A172 (cell line): ENCODE measurements at places on chromosomes 5 and 9.
A peak's percentile ranks its signal among the peaks of the same experiment; 100 is the strongest.

DNA sequence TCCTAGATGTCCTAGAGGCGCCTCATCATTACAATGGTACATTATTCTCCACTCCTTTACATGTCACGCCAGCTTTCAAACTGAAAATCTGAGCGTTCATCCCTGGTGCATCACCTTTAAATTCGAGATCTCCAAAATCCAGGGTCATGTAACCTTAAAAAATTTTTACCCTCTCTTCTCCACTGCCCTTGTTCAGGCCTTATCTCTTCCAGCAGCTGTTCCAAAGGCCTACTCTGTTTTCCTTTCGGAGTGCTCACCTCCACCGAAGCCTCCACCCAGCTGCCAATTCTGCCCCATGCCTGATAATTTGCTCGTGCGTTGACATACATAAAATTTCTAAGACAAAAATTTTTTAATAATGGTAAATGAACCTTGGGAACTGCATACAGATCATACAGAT, 950 bp upstream of the MSH3 start:
- DNase-seq, result no peak

GRCh38 chr9:111853450-111853827, 43.2 kb upstream of the UGCG start:
- DNase-seq, result no peak

GRCh38 chr9:115262952-115263351, 145.0 kb upstream of the TNC start:
- peak; percentile 26 for DNase-seq

DNA sequence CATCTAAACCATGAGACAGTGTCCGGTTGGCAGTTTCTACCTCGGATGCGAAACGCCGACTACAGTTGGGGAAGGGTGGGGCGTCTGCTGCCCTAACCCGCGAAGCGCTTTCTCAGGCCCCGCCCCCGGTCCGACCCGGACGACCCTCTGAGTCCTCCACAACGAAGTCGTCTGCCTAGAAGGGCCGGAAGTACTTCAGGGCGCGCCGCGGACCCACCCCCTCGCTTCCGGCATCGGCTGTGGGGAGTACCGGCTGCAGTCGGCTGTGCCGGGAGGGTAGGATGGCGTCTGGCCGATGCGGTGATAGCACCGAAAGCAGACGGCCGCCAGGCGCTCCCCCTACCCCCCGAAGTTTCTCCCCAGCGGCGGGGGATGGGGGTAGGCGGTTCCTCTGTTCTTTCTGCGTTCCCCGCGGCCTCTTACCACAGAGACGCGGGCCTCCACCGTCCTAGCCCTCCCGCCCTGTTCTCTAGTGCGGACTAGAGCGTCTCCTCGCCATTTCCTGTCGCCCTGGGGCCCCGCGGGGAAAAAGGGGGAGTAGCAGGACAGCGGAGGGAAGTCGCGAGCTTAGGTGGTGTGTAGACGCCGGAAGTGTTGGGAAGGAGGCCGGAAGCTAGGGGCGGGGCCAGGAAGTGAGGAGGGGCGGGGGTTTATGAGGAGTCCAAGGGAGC, at the start of gene TRIM41:
TSS of gene TRIM41 (plus strand) at position 224 of the 671 bp plus-strand sequence. CDS start 719 bp downstream, outside the sequence.
- peak; percentile 97 for DNase-seq

DNA sequence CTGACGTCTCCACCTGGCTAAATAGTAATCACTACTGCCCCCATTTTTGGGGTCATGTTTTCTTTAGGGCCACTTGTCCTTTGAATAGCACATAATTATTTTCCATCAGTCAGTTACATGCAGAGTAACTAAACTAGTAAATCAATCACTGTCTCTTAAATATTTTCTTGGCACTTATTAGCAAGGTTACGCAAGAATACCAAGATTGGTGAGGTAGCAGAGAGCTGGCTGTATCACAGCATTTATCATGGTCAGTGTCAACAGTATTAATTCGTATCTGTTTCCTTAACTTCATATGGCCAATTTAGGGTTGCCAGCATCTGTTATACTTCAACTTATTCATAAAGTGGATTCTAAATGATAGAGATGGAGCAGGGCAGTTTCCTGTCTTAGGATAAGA, 346.8 kb upstream of the FAM174A start:
- peak; percentile 3 for DNase-seq

DNA sequence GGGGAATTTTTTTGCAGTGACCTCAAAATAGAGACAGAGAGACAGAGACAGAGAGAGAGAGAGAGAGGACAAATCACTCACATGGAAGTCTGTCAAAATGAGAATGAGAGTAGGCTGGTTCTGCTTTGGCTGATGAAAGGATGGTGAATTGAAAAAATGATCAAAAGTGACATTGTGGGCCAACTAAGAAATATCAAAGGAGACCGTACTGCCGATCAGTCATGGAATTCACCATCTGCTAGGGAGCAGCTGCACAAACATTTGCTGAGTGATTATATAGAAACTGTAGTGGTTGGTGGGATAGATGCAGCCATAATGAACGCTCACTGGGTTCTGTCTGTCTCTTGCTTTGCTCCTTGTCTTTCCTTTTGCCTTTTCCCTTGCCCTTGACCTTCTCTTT, 476.6 kb upstream of the SGCD start:
- DNase-seq, result no peak

- no peak for DNase-seq
Observed at GRCh38 chr9:137973829-137974416, 96.3 kb downstream of the CACNA1B start.

- DNase-seq, result no peak
Observed at GRCh38 chr5:136033234-136033633, 4.4 kb downstream of the TGFBI start.

- DNase-seq, result peak; percentile 46
Observed at GRCh38 chr5:179558932-179559283, 8.6 kb downstream of the RUFY1 start.

DNA sequence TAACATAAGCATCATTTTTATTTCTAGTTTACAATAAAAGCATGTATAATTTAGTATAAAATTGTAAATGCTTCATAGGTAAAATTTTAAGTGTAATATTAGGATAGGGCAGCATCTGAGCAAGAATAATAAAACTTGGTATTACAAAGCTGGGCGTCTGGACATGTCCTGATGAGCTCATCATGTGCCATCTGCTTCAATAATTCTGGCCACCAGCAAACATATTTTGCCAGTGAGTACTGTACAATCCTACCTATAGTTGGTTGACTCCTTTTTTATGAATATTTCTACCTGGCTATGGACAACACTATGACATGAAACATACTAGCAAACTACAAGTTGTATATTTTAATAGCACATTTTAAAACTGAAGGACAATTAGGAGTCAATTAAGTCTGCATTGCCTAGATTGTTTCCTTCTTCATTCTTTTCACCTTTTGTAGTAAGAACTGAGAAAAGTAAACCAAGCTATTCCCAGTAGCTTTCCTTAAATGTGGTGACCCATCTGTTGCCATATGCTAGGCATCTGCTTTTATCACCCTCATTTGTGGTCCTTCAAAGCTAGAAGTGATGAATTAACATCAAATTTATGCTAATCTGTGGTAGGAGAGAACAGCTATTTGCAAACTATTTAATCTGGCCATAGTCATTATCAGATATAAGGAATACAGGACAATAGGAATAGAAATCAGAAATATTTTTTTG, 23.4 kb downstream of the LURAP1L start:
- no peak for DNase-seq

GRCh38 chr5:118775790-118776499, 212.4 kb downstream of the DTWD2 start:
- DNase-seq, result no peak

GRCh38 chr5:35478856-35479682, 138.6 kb upstream of the SPEF2 start:
- DNase-seq, result peak; percentile 58

DNA sequence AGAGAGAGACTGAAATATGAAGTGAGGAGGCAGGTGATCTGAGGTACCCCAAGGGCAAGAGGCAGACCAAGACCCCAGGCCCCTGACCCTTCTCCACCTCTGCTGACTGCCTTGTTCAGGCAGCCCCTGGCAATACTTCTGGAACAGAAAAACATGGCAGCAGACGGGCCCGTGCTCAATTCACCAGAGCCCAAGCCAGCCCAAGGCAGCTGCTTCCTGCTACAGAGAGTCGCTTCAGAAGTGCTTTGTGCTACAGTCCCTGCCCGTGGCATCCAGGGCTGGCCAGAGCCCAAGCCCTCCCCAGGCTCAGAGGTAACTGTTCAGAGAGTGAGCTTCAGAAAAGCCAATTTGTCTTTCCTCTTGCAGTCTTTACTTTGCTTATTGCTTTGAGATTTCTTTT, 151.4 kb upstream of the FSTL4 start:
- no peak for DNase-seq

DNA sequence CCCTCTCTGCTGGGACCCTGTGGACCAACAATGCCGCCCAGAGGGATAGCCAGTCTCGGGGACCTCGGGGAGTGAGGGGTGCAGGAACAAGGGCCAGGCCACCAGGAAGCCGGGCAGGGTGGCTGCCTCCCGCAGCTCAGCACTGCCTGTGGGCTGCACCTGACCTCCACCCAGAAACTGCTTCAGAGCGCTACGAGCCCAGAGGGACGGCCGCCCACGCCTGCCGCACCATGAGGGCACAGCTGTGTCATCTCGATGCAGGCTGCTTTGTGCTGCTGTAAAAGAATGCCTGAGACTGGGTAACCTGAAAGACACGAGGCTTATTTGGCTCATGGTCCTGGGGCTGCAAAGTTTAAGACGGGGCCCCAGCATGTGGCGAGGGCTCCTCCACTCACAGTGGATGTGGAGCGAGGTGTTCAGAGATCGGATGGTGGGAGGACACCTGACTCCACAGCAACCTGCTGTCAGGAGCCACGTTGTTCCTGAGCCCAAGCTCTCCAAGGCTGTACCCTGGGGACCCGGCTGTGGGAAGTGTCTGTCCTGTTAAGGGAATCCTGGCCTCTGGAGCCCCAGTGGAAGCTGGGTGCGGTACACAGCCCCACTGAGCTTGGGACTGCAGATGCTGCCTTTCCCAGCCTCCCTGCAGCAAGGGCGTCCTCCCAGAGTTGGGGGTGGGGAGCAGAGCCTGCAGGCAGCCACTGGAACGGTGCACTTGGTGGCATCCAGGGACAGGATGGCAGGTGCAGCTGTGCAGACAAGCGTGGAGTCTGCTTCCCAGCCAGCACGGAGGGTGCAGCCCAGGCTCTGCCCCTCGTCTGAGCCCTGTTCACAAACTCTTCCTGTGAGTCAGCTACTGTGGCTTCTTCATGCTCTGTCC, 11.8 kb upstream of the ZDHHC11 start:
- no peak for DNase-seq

- no peak for DNase-seq
Observed at GRCh38 chr9:84163052-84163650, 177.4 kb downstream of the SLC28A3 start.

DNA sequence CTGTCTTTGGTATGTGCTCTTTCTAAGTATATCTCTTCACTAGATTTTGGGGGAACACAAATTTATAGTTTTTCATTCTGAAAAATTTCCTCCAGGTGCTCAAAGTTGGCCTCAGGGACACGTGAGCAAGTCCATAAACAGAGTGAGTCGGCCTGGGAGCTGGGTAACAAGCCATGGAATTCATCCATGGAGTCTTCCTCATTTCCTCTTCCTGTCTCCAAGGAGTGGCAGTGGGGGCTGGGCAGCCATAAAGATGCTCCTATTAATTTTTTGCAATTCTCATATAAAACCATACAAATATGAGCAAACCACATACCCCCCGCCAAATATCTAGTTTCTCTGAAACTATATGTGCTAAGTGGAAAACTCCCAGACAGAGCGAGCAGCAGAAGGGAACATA, 136.6 kb upstream of the OTULINL start:
- DNase-seq, result peak; percentile 82

DNA sequence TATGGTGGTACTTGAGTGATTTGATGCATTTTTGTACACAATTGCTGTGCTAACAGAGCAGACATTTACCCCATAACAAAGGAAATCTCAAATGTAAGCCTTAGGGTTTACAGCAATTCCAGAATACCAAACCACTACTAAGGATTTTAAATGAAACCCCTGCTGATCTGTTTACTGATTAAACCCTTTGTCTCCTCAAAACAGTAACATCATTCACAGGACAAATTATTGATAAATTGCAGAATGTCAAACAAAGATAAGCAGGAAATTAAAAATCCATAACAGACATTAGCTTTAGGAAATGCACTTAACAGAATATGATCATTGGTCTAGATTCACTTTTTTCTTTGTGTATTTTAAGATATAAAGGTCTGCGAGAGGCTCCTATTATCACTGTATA, 1016.4 kb upstream of the DMAC1 start:
- DNase-seq, result no peak

GRCh38 chr5:111545031-111545430, 32.7 kb upstream of the STARD4 start:
- no peak for DNase-seq

DNA sequence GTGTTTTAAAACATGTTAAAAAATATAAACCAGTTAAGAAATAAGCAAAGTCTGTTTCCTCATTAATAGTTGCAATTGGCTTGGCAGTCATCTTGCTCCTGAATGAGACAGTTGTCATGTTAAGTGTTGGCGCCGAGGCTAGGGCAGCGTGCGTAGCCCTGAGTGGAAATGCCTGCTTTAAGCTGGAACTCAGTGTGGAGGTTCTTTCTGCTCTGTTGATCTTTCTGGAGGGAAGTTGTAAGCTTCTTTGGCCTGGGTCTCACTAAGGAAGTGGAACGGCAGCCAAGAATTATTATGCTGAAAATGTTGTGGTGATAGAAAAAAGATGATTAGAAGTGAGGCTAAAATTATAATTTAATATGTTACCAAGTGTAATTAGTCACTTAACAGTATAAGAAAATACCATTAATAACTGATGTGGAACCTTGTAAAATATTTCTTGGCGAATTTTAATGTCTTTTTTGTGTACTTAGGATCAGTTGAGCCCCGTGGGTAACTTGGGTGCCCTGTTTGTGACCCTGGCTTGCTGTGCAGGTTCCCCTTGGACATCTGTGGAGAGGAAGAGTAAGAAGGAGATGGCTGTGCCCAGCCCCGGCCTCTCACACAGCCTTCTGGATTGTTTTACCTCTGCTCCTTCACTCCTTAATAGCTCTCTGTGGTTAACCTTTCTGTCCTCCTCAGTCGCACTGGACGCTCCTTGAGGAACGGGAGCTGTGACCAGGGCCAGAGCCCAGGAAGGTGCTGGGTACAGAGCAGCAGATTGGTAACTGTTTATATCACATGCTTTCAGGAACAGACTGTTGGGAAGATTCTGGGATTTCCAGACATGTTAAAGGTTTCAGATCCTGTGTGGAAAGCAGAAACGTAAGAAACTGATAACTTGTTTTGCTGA, 31.0 kb downstream of the PCBD2 start:
- no peak for DNase-seq

DNA sequence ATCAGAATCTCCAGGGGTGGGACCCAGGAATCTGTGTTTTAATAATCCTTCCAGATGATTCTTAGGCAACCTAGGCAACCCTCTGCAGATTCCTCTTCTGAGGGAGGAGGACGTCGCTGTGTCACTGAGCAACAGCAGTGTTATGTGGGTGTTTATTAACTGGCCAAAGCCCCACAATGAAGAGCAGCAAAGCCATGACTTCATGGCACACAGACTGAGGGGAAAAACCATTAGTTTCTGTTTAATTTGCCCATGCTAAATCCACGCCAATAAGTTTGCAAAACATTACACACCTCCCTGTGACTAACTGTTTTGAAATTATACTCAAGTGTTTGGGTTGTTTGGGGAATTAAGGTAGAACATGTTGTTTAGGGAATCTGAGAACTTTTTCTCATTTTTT, 83.7 kb upstream of the TMED7 start:
- no peak for DNase-seq

GRCh38 chr5:103217101-103217500, 41.5 kb upstream of the MACIR start:
- DNase-seq, result no peak
